ENCODE measurements at places on chromosomes 7 and 10. TPM values are rescaled to one million over a fixed set of nuclear protein-coding genes. Genes with fewer than 3 reads are reported as not detected.

GNG11 gene
- 51.0 TPM for polyA plus RNA-seq

IL2RA gene
- 0.47 TPM for polyA plus RNA-seq

LRRC61 gene
- 22.3 TPM for polyA plus RNA-seq

KIF11 gene
- 38.4 TPM for polyA plus RNA-seq

DPYSL4 gene
- 14.6 TPM for polyA plus RNA-seq

BLNK gene
- polyA plus RNA-seq: 38.8 TPM

EPHA1 gene
- polyA plus RNA-seq: 17.9 TPM

EBLN1 gene
- polyA plus RNA-seq: 0.17 TPM

OR2A12 gene
- polyA plus RNA-seq: not detected

ADAM8 gene
- 2.7 TPM for polyA plus RNA-seq

PODXL gene
- polyA plus RNA-seq: 816 TPM

BBIP1 gene
- 41.2 TPM for polyA plus RNA-seq

RBP4 gene
- 0.32 TPM for polyA plus RNA-seq

GALNT17 gene
- polyA plus RNA-seq: 4.3 TPM

HOXA7 gene
- 31.8 TPM for polyA plus RNA-seq

SORBS1 gene
- 32.2 TPM for polyA plus RNA-seq

IKZF1 gene
- polyA plus RNA-seq: 1.7 TPM

Data from right renal pelvis (tissue), 4 donors.